ENCODE measurements at places on chromosomes 2 and 18. TPM values are rescaled to one million over a fixed set of nuclear protein-coding genes. Genes with fewer than 3 reads are reported as not detected.

GRCh38 chr2:8322634-8323033, 359.2 kb upstream of the ID2 start:
- DNase-seq, result no peak

- no peak for DNase-seq
Measured at GRCh38 chr2:233814056-233814835, 36.1 kb downstream of the MROH2A start.

- DNase-seq, result no peak
Measured at GRCh38 chr18:29560270-29560669, 1383.3 kb upstream of the CDH2 start.

DNA sequence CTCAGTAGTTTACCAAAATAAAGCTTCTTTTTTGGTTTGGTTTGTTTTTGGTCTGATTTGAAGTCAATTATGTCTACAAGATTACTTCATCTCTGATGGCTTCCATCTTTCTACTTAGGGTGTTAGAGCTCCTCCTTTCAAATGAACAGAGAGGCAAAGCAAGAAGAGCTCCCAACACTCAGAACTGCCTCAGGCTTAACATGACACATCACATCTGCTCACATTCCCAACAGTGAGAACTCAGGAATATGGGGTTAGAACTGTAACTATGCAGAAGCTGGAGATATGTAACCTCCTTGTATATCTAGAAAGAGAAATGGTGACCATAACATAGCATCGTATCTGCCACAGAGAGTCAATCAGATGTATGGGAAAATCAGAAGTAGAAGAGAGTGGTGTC, 11.4 kb upstream of the LRATD1 start:
- no peak for DNase-seq

GRCh38 chr18:41744421-41745030, 210.5 kb upstream of the PIK3C3 start:
- no peak for DNase-seq

DNA sequence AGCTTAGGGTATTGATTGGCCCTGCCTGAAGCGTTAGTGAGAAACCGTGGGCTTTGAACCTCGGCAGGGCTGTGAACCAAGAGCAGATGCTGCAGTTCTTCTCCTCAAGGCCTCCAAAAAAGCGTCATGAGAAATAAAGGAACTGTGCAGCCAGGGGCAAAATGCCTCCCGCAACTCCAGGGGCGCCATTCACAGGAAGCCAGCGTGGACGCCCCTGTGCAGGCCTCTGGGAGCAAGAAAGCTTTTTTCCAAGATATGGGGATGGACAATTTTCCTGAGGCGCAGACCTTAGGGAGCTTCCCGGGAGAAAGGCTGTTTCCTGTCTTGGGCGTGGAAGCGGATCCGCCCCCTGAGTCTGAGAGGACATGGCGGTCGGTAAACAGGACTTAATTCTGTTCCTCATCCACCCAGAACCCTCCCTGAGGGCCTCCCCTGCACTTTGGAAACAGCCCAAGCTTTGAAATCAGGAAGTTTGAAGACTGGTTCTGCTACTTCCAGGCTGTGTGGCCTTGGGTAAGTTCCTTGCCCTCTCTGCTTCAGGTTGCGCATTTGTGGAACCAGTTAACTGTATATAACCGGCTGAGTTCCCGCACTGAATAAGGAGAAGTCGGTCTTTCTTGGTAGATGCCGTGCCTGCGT, 29.6 kb upstream of the CABLES1 start:
- DNase-seq, result no peak

CD8B gene
- total RNA-seq, result not detected

CD28 gene
- 0.11 TPM for total RNA-seq

FBXO15 gene
- 0.22 TPM for total RNA-seq

PIEZO2 gene
- 1.1 TPM for total RNA-seq

CCDC102B gene
- total RNA-seq, result 0.89 TPM
